ENCODE measurements at places on chromosomes 2 and 18.

DNA sequence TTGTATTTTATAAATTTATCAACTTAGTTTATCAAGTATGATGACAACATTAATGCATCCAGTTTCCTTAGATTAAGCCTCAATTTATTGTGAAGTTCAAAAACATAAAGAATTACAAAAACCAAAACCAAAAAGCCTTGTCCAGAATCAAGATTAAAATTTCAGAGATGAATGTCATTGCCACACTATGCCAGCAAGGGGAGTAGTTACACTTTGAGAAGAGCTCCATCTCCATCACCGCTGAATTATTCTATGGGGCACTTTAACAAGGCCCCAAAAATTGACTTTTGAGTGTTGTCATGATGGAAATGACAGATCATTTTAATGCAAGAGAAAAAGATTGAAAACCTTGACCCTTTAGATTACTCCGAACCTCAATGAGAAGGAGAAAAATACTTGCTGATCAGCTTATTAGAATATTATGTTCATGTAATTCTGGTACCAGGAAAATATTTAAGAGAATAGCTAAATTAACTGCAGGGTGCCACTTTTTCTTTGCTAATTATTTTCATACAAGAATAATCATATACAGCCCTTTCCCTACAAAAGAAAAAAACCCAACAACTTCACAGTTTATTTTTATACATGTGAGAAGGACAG lies 152.5 kb upstream of the AQP4 start:
- DNase-seq, result no peak

GRCh38 chr2:54508541-54508940 lies 52.4 kb downstream of the SPTBN1 start:
- DNase-seq, result no peak

DNA sequence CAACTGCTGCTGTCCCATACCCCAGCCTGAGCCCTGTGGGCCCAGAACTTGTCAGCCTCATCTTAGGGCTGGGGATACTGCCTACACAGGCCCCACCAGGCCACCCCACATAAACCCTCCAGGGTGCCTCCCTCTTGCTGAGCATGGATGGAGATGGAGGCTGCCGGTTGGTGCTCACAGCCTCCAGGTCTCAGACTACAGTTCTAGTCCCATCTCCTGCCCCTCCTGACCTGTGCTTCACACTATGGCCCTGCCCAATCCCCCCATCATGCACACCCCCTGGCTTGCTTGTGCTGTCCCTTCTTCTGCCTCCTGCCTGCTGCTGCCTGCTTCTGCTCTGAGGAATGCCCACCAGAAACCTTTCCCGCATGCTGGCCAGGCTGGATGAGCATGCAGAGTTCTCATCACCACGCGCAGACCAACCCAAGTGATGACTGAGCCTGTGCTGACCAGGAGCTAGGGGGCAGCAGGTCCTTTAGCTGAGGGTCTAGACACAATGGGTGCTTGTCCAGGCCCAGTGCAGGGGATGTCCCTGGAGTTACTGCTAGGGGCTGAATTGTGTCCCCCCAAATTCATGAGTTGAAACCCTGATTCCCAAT lies 138.4 kb upstream of the HS6ST1 start:
- no peak for DNase-seq

- DNase-seq, result no peak
Measured at GRCh38 chr2:47152803-47153202, 2.3 kb downstream of the STPG4 start.

- no peak for DNase-seq
Measured at GRCh38 chr2:230124757-230125431, 56.2 kb upstream of the SLC16A14 start.

GRCh38 chr2:26637811-26638310 lies 3.3 kb downstream of the CIB4 start:
- no peak for DNase-seq

DNA sequence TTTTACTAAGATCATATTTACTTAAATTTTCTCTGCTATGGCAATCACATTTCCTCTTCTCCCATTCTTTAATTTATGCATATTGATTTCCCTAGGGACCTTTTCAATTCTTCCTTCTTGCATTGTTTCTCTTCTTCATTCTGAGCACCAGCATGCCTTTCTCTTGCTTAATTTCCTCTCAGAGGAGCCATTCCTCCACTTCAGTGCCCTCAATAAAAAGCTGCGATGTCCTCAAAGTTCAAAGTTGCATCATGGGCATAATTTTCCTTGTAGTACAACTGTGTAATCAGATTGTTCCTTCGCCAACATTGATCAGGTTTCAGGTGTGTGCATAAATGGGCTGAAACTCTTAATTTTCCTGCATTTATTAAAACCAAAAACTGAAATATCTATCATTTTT lies 21.8 kb upstream of the CD226 start:
- DNase-seq, result no peak

- DNase-seq, result no peak
Measured at GRCh38 chr2:226185616-226186211, 613.9 kb downstream of the IRS1 start.

GRCh38 chr18:31500051-31500688 lies 2.2 kb downstream of the DSG2 start:
- DNase-seq, result no peak

GRCh38 chr18:32771871-32772580 lies 797 bp downstream of the KLHL14 start:
- DNase-seq, result no peak

DNA sequence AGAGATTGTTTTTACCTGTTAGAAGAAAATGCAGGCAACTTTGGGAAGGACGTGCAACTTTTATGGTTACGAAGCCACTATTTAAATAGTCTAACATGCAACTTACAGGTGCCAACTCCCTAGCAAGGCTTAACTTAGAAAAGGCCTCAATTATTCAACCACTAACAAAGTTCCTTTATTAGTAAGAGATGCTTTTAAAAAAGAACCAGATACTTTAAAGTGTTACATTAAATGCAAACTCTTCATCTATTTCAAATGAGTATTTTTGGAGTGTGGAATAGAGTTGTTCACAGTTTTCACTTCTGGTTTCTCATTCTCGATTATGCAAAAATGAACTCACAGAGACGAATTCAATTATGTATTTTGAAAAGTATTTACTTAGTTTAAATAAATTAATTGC lies 51.7 kb downstream of the PELI1 start:
- no peak for DNase-seq

DNA sequence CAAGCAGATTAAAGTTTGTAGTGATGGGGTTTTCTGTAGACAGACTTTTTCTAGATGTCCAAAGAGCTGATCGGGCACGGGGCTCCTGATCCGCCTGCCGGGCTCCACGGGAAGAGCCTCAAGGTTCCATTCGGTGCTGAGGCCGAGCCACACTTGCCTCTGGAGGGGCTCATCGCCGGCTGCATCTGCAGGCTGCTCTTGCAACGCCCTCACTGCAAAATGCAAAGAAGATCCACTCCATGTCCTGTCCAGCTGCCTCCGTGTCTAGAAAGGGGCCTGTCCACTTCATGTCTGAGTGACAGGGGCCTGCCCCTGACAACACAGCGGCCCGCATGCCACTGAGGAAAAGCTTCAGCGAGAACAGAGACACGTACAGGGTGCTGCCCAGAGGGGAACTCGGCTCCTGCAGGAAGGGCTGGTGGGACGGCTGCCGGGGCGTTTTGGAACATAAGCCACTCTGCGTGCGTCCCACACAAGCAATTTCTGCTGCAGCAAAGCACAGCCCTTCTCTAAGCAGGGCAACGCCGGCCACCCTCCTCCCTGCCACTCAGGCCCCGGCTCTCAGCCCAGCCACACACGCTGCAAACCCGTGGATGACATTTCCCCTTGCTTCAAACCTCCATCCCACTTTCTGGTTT lies 53.6 kb upstream of the CTDP1 start:
- no peak for DNase-seq

DNA sequence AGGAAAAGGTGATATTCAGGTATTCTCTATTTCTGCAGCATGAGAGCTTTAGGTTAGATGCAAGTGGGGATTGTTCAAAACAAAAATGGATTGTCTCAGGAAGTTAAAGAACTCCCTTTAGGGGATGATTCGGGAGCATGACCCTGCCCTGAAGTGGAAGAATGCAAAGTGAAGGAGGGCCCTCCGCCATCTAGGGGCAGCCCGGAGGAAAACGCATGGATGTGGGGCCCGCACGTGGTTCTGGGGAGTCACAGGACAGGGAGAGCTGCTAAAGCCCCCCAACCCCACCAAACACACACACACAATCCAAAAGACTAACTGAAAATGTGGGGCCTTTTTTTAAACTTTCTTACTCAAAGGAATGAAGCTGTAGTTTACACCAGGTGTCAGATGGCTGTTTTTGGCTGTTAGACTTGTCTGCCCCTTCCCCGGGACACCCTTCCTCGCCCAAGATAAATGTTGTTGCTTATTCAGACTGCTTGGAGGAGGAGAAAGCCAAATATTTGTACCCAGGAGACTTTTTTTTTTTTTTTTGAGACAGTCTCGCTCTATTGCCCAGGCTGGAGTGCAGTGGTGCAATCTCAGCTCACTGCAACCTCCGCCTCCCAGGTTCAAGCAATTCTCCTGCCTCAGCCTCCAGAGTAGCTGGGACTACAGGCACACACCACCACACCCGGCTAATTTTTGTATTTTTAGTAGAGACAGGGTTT lies 78.8 kb downstream of the HNRNPLL start:
- DNase-seq, result peak; percentile 38

GRCh38 chr2:64581777-64582539 lies 57.8 kb downstream of the AFTPH start:
- DNase-seq, result no peak

GRCh38 chr2:19378939-19379338 lies 20.5 kb upstream of the OSR1 start:
- DNase-seq, result no peak

- DNase-seq, result no peak
Measured at GRCh38 chr2:129229830-129230441, 749.5 kb upstream of the RAB6C start.
